ENCODE measurements at places on chromosomes 3 and 15. TPM values are rescaled to one million over a fixed set of nuclear protein-coding genes. Genes with fewer than 3 reads are reported as not detected.

MAPK6 gene
- 66.6 TPM for total RNA-seq

C3orf20 gene
- not detected for total RNA-seq

CTXND1 gene
- not detected for total RNA-seq

ZNF660 gene
- not detected for total RNA-seq

POC1A gene
- total RNA-seq: 25.7 TPM

SLC2A2 gene
- total RNA-seq: 0.13 TPM

LYZL4 gene
- total RNA-seq: not detected

TMEM62 gene
- total RNA-seq: 20.4 TPM

CD200 gene
- total RNA-seq: not detected

SLC15A2 gene
- 0.41 TPM for total RNA-seq

AP3B2 gene
- 0.95 TPM for total RNA-seq
